Naive B cell (primary cell): ENCODE measurements at places on chromosomes 13 and 19.

GRCh38 chr19:13902993-13903555 is 2.8 kb downstream of the BRME1 start:
- peaks cover 10% of the 10 kb centered on the region for H3K4me1 ChIP-seq
- H3K4me3 ChIP-seq = no peak overlapping the region
- H3K36me3 ChIP-seq = no peaks in the 10 kb centered on the region
- no peak for DNase-seq
- no peak overlapping the region for H3K27ac ChIP-seq

GRCh38 chr19:46932346-46932745 is 71.5 kb downstream of the ARHGAP35 start:
- H3K27ac ChIP-seq = peak overlapping the region; percentile 7
- H3K4me3 ChIP-seq = no peak overlapping the region
- no peaks in the 10 kb centered on the region for H3K36me3 ChIP-seq
- H3K27me3 ChIP-seq = no peaks in the 10 kb centered on the region
- peaks cover 24% of the 10 kb centered on the region for H3K4me1 ChIP-seq

DNA sequence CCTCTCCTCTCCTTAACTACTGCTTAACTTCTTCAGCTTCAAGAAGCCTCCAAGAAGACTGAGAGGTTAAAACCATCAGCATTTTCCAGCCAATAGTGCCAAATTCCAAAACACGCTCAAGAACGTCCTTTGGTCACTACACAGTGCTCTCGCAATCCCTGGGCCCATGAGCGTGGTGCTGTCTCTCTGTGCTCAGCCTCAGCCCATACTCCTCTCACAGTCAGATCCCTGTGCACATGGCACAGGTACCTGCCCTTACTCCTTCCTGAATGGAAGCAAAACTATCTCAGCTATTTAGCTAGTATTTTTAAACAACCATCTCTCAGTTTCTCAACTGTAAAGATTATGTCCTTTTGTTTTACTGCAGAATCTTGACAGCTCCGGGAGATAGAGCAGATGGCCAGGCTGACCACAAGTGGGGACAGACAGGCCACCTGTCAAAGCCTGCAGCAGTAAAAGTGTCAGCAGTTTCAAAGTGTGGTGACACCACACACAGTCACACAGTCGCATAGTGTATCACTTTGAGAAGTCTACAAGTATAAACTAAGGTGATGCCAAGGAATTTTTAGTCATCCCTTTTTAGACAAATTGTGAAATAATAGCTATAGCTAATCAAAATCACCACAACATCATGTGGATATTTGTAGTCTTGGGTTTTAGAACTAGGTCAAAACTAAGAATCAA is 35.7 kb downstream of the DZIP1 start:
- DNase-seq = no peak
- H3K4me3 ChIP-seq = no peak overlapping the region
- no peaks in the 10 kb centered on the region for H3K36me3 ChIP-seq

DNA sequence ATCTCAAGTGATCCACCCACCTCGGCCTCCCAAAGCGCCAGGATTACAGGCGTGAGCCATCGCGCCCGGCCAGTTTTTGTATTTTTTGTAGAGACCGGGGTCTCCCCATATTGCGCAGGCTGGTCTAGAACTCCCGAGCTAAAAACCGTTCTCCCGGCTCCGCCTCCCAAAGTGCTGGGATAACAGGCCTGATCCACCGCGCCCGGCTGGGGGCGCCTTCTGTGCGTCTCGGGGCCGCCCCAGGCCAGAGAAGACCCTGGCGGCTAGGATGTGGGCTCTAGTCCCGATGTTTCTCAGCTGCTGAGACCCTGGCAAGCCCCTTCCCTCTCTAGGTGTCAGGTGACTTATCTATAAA is 3.6 kb downstream of the ARHGAP45 start:
- H3K4me1 ChIP-seq = peaks cover 33% of the 10 kb centered on the region
- H3K27ac ChIP-seq = peak overlapping the region; percentile 57
- DNase-seq = no peak

GRCh38 chr19:18529782-18530181 is 7.9 kb upstream of the ELL start:
- DNase-seq = no peak
- H3K4me1 ChIP-seq = no peaks in the 10 kb centered on the region
- H3K36me3 ChIP-seq = peaks cover 7% of the 10 kb centered on the region
- no peaks in the 10 kb centered on the region for H3K27me3 ChIP-seq

- H3K4me3 ChIP-seq = no peak overlapping the region
- no peaks in the 10 kb centered on the region for H3K27me3 ChIP-seq
- H3K36me3 ChIP-seq = no peaks in the 10 kb centered on the region
- DNase-seq = no peak
- no peaks in the 10 kb centered on the region for H3K4me1 ChIP-seq
Measured at GRCh38 chr13:107767119-107767518, 448.2 kb downstream of the LIG4 start.

- H3K27ac ChIP-seq = no peak overlapping the region
- no peak for DNase-seq
- no peaks in the 10 kb centered on the region for H3K36me3 ChIP-seq
Measured at GRCh38 chr13:109840201-109840892, 54.0 kb upstream of the IRS2 start.
